ENCODE measurements at places on chromosomes 3 and 15. TPM values are rescaled to one million over a fixed set of nuclear protein-coding genes. Genes with fewer than 3 reads are reported as not detected.

The UBA7 gene
- 187 TPM for total RNA-seq

The NISCH gene
- 82.6 TPM for total RNA-seq

The CASR gene
- not detected for total RNA-seq

The LRRN1 gene
- total RNA-seq: 1.7 TPM

The TRIM59 gene
- 51.2 TPM for total RNA-seq

Data from activated CD8-positive, alpha-beta T cell treated with anti-CD3 and anti-CD28 coated beads, Interleukin-2, amount 10 ng/mL, durations not matched to agents 7 days and 5 days (primary cell).